Glutamatergic neuron (in vitro differentiated cells): ENCODE measurements at places on chromosomes 16 and 17. TPM values are rescaled to one million over a fixed set of nuclear protein-coding genes. Genes with fewer than 3 reads are reported as not detected.

- DNase-seq: no peak
Observed at GRCh38 chr16:3528406-3528805, 27.6 kb downstream of the CLUAP1 start.

GRCh38 chr16:74107795-74108610 lies 188.6 kb upstream of the PSMD7 start:
- peak; percentile 76 for DNase-seq

- DNase-seq: peak; percentile 78
Observed at GRCh38 chr16:81873843-81874752, 95.0 kb downstream of the PLCG2 start.

DNA sequence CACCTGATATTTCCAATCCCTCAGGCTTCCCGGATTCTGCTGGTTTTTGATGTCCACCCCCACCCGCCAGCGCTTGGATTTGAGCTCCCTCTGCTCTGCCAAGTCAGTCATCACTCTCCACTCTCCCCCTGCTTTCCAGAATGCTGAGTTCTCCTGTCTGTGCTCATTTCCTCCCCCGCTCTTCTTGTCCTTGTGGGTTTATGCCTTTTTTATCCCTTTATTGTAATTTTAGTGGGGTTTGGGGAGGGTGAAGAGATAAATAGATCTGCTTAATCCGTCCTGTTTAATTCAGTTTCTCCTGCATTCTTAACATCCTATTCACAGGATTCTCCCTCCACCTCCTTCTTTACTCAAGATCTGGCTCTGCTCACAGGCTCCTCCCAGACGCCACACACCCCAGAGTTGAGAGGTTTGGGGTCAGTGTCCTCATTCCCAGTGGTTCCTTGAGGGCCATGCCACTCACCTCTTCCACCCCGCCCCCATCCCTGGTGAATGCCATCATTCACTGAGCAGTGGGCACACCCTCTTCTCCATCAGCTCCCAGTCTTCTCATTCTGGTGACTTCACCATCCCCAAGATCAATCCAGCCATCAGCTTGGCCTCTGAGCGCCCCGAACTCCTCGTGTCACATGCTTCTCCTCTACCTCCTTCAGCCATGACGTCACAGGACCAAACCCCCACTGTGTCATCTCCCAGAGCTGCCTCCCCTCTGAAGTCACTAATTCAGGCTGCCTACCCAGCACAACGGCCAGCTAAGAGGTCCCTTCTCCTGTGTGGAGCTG lies 15.1 kb upstream of the GUCY2D start:
- no peak for DNase-seq

GRCh38 chr17:83081684-83082201 lies 2.3 kb downstream of the METRNL start:
- no peak for DNase-seq

GRCh38 chr17:4109449-4109848 lies 33.4 kb downstream of the ZZEF1 start:
- DNase-seq: no peak

GRCh38 chr17:79813297-79814126 lies 16.6 kb upstream of the CBX8 start:
- peak; percentile 55 for DNase-seq

DNA sequence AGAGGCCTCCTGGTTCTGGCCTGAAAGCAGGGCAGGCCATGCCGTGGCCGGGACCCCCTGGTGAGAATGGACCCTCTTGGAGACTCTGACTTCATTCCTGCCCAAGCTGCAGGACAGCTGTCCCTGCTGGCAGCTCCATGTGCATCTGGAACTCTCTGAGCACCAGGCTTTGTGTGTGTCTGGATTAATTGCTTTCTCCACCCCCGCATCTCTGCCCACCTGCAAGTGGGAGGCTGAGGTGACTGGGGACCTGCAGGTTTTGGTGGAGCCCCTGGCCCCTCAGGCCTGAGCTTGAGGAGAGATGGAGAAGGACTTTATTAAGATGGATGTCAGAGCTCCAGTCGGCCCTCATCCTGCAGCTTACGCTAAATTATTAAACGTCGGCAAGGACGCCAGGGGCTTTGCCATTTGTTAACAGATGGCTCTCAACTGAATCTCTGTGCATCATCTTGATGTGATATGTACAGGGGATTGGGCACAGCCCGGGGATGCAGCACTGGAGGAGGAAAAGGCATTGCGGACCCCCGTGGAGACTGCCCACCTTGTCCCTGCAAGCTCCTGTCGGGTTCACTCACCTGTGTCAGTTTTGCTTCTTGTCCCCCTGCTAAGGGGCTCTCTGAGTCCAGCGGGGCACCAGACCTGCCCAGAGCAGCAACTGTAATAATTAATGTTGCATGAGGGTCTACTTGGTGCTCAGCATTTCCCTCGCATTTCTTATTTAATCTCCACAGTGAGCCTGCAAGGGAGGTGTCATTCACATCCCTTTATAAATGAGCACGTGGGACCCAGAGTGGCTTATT lies 154.1 kb upstream of the RPL38 start:
- no peak for DNase-seq

DNA sequence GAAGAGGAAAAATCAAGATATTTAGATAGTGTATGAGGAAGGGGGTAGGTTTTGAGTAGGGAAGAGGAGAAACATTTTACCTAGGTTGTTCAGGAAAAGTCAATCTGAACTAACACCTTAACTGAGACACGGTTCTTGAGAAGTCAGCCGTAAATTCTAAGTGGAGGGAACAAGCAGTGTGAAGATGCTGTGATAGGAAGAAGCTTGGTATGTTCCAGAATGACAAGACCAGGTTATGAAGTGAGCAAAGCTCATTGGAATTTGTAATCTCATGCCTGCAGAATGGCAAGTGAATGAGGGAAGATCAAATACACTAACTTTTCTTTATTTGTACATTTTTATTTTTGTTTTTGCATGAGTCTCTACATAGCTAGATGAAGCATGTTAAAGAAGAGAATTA lies 307.6 kb downstream of the ZFHX3 start:
- no peak for DNase-seq

Gene EPN3
- 0.12 TPM for total RNA-seq

DNA sequence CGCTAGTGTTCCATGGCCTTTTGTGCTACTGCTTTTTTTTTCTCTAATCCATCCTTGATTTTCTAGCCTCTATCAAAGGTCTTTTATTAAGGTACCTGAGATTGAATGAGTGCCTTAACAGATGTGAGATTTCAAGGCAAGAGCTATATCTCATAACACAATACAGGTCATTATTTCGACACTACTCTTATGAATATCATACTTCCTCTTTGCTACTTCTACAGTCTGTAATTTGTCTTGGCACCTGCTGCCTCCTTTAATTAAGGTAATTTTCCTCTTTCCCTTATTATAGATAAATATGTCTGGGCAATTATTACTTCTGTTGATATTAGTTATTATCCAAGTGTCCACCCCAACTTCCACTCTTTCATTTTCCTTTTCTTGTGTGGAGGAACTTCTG lies 5.3 kb downstream of the KRT28 start:
- no peak for DNase-seq

Gene SLFN12
- total RNA-seq: not detected

DNA sequence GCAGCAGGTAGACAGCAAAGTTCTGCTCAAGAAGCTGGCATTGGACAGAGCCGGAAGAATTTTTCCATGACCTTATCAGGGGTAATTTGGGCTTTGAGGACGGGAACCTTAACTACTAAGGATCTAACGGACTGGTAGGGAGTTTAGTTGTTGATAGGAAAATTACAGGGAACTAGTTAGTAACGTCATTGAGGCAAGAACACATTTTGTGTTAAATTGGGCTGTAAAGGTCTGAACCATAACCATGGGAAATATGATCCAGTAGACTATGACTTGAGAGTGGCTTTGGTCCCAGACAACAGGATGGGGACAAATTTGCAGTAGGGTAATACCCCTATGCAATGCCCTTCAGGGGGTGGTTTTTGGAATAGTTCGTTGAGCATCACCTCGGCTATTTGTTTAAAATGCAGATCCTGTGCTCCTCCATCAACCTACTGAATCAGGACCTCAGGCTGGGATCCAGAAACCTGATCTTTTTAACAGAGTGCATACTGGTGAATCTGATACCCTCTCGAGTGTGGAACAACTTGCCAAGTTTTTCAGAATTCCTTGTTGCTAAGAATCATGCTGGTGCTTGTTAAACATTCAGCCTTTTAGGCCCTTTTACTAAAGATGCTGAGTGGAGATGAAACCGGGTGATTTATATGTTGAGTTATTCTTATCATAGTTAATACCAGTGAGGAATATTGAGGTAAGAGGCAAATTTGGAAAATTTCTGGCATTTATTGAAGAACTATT lies 255.1 kb downstream of the MAP2K6 start:
- no peak for DNase-seq

- no peak for DNase-seq
Observed at GRCh38 chr17:67557052-67557845, 160.5 kb upstream of the NOL11 start.

GRCh38 chr17:68733241-68734176 lies 132.3 kb upstream of the FAM20A start:
- no peak for DNase-seq

DNA sequence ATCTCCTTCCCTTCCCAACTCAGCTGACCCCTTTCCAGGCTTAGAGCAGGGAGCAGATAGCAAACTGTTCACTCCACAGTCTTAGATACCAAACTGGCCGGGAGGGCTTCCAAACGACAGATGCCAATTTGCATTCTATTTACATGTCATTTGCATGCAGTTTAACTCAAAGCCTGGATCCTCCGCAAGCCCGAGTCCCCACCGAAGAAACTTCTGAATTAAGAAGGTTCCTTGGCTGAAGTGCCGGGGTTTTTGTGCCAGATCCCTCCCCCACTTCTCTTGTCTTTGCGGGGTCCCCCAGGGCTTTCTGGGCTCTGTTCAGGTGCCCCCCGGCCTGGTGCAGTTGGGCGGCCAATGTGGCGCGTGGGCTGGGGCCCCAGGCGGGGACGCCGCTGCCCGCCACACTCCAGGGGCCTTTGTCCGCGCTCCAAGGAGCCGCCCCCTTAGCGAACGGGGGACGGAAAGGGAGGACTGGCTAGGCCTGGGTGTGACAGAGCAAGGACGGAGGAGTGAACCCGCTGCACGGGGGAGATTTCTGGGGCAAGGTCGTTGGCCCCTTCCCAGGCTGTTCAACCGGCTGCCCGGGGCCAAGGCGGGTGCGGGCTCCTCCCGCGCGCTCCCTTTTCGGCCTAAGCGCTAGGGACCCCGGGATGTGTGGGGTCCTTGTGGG lies 1.2 kb downstream of the GPRC5B start:
- DNase-seq: peak; percentile 34

Gene DCAKD
- total RNA-seq: 39.9 TPM

DNA sequence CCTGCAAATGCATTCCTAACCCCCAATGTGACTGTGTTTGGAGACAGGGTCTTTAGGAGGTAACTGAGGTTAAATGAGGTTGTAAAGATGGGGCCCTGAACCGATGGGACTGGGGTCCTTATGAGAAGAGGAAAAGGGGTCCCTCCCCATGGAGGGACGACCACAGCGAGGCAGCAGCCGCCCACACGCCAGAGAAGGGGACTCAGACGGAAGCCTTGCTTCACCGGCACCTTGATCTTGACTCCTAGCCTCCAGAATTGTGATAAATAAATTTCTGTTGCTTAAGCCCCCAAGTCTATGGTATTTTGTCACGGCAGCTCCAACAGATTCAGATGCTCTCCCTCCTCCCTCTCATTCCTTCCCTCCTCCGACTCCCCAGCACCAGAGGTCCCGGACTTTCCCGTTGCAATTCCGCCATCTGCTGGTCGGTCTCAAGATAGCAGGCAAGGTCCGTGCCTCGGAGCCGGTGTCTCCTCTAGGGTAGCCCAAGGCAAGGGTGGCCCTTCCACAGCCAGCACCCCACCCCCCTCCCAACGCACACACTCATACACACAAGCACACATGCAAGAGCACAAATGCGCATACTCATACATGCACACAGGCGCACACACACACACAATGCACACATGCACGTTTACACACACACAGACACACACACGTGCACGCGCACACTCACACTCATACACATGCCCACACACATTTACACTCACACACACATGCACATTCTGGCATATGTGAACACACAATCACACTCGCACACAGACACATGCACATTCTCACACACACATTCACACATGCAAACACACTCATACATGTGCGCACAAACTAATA lies 23.1 kb upstream of the C16orf78 start:
- peak; percentile 88 for DNase-seq

- no peak for DNase-seq
Observed at GRCh38 chr16:3695610-3696369, 21.5 kb downstream of the TRAP1 start.

GRCh38 chr17:61075988-61076387 lies 323.7 kb upstream of the TBX2 start:
- no peak for DNase-seq

DNA sequence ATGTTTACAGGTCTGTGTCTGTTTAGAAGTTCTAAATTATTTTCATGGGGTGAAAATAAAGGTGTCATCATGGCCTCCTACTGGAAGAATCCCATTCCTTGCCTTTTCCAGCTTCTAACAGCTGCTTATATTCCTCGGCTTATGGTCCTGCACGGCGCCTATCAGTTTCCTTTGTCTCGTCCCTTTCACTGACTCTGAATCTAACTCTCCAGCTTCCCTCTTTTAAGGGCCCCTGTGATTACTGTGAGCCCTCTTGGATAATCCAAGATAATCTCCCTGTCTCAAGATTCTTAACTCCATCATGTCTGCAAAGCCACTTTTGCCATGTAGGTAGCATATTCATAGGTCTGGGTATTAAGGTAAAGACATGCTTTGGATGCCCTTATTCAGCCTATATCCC lies 441.0 kb upstream of the ERCC4 start:
- no peak for DNase-seq

GRCh38 chr17:77666881-77667395 lies 291.6 kb upstream of the TNRC6C start:
- DNase-seq: no peak

DNA sequence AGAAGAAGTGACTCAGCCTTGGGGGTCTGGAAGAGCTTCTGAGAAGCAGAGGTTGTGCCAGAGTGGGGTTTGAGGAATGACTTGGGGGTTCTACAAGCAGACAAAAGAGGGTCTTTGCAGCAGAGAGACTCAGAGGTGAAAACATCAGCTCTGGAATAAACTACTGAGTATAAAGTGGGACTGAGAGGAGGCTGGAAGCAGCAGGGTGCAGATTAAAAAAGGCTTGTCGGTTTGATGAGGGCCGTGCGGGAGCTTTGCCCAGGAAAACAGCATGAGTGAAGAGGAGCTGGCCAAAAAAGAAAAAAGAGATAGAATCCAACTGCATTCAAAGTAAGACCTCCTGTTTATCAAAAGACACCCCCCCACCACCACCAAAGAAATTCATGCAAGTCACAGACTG lies 13.1 kb upstream of the ACE start:
- no peak for DNase-seq

Gene RRAD
- total RNA-seq: 1.1 TPM
